Tibial nerve (tissue), 4 donors: ENCODE measurements at places on chromosomes 7 and 10. TPM values are rescaled to one million over a fixed set of nuclear protein-coding genes. Genes with fewer than 3 reads are reported as not detected.

The COL17A1 gene
- total RNA-seq = not detected

DNA sequence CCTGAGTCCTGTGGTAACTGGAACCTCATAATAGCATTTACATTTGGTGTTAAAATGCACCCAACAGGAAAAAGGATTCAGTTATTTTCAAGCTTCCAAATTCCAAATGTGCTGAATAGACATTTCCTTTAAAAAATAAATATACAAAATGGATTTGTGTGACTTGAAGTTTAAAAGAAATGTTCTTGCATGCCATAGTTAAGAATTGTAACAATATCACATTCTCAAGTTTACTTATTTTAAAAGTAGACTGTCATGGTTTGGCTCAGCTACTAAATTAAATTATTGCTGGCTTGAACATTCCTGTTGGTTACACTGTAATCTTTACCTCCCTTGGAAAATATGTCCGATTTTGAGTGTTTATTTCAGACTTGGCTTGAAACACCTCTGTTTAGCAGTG, 31.5 kb downstream of the BICC1 start:
- DNase-seq = no peak

GRCh38 chr7:131424219-131424822, 96.6 kb downstream of the MKLN1 start:
- peak; percentile 46 for DNase-seq

The CDC14C gene
- total RNA-seq = not detected

The BMPER gene
- 12.5 TPM for total RNA-seq
